ENCODE measurements at places on chromosomes 3 and 15.
A peak's percentile ranks its signal among the peaks of the same experiment; 100 is the strongest.

GRCh38 chr3:14633819-14634424 lies 17.6 kb upstream of the CCDC174 start:
- peak; percentile 27 for DNase-seq

- DNase-seq: no peak
Observed at GRCh38 chr3:65348398-65348995, 660.7 kb upstream of the ADAMTS9 start.

GRCh38 chr3:11820531-11821041 lies 26.1 kb downstream of the TAMM41 start:
- DNase-seq: no peak

GRCh38 chr3:138078901-138079344 lies 36.5 kb downstream of the DZIP1L start:
- no peak for DNase-seq

DNA sequence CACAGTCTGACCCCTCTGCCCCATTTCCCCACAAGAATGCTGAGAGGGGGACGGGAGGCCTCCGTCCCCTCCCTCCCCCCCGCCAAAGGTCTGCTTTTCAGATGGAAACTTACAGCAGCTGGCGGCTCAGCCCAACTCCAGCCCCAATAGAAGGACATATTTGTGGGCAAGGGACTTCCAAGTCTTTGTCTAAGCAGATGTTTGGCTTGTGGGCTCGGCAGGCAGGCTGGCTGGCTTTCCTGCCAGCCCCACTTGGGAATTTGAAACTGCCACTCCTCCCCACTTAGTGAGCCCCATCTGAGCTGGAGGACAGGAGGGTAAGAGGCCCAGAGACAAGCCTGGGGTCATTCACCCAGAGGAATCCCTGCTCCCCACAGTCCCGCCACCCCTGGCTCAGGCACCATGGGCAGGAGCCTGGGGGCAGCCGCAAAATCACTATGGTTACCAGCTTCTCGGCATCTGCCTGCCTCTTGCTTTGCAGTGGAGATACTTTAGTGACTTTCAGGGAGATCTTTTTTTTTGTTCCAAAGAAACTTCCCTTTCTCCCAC lies 53.6 kb downstream of the LMCD1 start:
- no peak for DNase-seq

All from stimulated activated CD4-positive, alpha-beta T cell treated with anti-CD3 and anti-CD28 coated beads, Interleukin-1b, Interleukin-23, amount 100 ng/mL, for 4 hours (primary cell).